Skin of body (tissue), 3 donors: ENCODE measurements at places on chromosomes 7 and 10. TPM values are rescaled to one million over a fixed set of nuclear protein-coding genes. Genes with fewer than 3 reads are reported as not detected.

VWDE gene
- 0.39 TPM for total RNA-seq

CYP2W1 gene
- total RNA-seq = 17.4 TPM

TCAF2 gene
- total RNA-seq = 1.2 TPM

JMJD1C gene
- total RNA-seq = 186 TPM

FMC1 gene
- 7.9 TPM for total RNA-seq

SHTN1 gene
- total RNA-seq = 13.1 TPM

ARMH3 gene
- total RNA-seq = 16.6 TPM

NPFFR1 gene
- 0.59 TPM for total RNA-seq

ANKRD61 gene
- not detected for total RNA-seq

MBL2 gene
- total RNA-seq = not detected

CACNA2D1 gene
- total RNA-seq = 54.4 TPM

PHTF2 gene
- total RNA-seq = 27.6 TPM

ACTL6B gene
- total RNA-seq = not detected

ACSL5 gene
- total RNA-seq = 10.1 TPM

ZCWPW1 gene
- 4.7 TPM for total RNA-seq

SYNPO2L gene
- 2.8 TPM for total RNA-seq

TIMM23B gene
- total RNA-seq = 19.6 TPM

CEP41 gene
- total RNA-seq = 5.4 TPM

EMX2 gene
- total RNA-seq = 5.5 TPM

DKK1 gene
- total RNA-seq = 5.0 TPM
